D341Med (cell line): ENCODE measurements at places on chromosomes 2 and 18.

DNA sequence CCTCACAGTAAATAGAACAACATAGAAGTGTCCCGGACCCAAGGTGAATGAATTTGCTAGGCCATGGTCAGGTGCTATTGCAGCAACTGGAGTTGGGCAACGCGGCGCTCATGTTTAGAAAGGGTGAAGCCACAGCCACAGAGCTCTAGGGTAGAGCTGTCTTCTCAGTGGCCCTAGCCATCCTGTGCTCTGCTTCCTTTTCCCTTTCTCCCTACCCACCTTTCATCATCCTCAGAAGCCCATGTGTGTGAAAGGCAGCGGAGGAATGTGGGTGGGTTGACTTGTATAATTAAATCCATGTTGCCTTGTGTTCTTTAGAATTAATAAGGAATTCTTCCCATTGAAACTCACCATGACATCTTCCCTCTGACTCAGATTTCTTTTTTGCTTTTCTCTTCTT lies 336.7 kb downstream of the OSR1 start:
- DNase-seq = no peak

DNA sequence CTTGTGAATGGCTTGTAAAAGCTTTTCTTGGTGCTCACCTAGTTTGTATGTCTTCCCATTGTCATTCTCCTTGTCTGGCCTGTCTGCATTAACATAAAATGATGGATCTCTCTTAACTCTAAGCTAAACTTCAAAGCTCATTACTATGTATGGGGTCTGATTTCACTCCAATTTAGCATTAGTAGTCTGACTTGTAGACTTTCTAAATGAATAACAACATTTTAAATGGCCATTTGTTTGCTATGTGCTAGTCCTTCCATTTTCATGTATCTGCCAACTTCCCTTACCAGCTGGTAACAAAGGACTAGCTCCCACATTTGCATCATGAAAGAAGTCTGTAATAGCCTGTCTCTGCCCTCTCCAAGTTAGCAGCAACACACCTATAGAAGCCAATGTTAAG lies 324.2 kb upstream of the RGPD4 start:
- DNase-seq = no peak

DNA sequence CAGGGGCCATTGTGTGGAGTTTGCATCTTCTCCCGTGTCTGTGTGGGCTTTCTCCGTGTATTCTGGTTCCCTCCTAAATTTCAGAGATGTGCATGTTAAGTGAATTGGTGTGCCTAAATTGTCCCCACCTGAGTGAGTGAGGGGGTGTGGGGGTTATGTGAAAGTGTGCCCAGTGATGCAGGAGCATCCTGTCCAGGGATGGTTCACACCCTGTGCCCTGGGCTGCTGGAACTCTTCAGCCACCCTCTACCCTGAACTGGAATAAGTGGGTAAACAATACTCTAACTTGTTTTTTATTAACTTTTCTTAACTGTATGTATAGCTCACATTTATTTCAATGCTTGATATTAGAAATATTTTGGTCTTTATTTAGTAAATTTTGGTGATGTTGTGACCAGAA lies 56.0 kb downstream of the UBE2E3 start:
- DNase-seq = no peak

DNA sequence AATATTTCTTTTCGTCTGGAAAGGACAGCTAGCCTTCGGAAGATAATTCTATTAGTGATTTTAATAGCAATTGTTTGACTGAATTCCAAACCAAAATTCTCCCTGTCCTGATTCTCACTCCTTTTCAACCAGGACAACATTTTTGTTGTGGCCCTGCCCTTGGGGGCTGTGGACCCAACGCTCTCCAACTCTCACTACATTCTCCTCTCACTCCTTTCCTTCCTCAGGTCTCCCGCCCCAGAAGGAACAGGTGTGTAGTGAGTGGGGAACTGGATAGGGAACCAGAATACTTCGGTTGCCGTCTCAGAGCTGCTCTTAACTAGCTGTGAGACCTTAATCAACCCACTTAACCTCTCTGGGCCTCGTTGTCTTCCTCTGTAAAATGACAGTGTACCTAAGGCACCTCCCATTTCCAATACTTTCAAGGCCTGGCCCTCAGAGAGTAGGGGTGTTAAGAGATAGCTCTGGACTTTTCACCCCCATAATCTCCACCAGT lies 638 bp upstream of the ADD2 start:
- DNase-seq = no peak

- no peak for DNase-seq
These were observed 71.4 kb upstream of the OTOS start for GRCh38 chr2:240211598-240212424.

DNA sequence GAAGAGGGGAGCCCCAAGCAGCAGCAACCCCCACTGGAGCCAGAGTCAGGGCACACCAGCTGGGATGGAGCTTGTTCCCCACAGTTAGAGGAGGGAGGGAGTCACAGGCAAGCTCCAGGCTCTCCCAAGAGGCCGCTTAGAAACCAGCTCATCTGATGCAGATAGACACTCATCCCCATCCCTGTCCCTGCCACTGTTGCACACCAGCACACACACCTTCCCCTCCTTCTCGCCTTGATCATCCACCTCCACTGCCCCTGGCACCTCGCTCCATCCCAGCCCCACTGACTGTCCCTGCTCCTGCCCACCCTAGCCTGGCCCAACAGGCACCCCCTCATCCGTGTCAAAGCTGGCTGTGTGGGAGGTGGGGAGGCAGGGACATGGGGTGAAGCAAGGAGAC lies 1.5 kb upstream of the RUFY4 start:
- DNase-seq = no peak

GRCh38 chr18:55465313-55465712 lies 122.7 kb downstream of the TCF4 start:
- DNase-seq = no peak

DNA sequence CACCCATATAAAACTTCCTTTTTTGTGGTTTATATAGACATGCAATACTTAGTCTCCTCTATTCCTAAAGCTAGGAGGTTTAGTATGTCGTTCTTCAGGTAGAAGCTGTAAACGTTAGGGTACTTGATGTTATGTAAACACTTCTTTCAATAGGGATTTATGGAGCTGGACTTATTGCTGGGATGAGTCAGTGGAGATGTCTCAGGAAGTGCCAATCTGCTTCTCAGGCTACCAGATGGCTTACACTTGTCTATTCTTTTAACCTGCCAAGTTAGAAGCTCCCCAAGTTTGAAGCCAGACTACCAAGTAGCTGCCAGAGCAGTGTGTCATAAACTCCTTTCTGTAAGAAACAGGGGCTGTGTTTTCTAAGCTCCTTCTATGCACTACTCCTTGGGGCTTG lies 756.5 kb upstream of the LRRTM1 start:
- DNase-seq = no peak

- DNase-seq = no peak
These were observed 63.2 kb upstream of the TFCP2L1 start for GRCh38 chr2:121348128-121348740.

- DNase-seq = no peak
These were observed 363.3 kb upstream of the TFPI start for GRCh38 chr2:187917535-187917934.

DNA sequence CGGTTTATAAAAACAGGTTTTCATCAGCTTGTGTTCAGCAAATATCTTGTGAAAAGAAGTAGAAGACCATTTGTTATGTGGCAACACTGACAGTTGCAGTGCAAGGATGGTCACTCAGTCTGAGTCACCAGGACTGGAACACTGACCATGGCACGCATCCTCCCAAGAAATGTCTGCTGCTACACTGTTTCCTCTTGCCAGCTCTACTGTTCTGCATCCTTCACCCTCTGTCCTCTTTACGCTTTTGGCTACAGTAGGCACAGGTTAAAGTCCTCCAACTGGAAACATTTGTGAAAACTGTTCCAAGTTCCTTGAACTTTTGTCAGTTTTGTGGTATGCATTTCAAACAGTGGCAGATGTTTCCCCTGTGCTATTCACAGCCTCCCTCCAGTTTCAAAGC lies 39.4 kb downstream of the OSR1 start:
- DNase-seq = no peak

DNA sequence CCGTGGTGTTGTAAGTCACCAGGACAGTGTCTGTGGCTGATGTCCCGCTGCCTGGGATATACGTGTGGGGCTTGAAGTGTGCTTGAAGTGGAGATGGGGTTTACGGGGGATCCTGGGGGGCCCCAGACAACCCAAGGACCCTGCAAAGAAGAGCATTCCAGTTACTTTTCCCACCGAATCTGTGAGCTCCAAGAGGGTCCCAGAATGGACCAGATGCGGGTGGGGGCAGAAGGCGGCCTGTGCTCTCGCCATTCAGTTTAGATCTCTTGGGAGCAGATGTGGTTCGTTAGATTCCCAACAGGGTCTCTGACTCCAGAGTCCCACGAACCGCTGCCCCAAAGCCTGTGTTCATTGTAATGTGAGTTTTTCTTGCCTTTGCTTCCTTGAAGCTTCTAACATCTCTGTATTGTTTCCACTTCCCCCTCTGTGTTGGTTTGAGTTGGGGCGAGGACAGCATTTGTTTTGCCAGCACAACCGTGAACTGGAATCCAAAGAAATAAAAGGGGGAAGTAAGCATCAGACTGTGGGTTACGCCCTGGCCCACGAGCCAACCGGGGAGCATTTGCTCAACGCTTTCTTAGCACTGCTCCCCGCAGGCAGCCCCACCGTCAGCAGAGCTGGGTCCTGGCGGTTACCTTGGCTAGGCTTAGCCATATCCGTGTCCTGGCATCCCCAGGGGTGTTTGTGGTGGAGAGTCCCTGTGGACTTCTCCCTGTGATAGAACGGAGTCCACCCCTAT lies 92.1 kb downstream of the SH3BP4 start:
- DNase-seq = no peak

DNA sequence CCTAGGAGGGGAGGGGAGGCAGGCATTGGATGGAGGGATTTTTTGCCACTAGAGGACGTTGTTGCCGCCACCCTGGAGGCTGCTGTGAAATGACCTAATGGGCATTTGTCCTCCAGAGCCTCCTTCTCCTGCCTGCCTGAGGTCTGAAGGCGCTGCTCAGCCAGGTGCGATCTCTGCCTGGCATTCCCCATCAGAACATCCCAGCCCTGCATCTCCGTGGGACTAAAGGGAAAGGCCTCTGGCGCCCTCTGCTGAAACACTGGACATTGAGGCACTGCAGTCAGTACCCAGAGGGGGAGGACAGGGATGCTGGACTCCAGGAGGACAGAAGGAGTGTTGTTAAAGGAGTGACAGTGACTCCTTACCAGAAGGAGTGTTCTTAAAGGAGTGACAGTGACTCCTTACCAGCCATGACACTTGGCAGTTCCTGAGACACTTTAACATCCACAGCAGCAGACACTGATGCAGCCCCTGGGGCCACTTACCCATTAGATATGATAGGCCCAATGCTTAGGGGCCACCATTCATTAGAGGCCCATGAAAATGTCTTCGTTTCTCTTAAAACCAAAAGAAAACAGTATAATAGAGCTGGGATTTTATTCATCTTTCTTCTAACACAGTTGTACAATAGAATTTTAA lies 17.0 kb downstream of the THNSL2 start:
- DNase-seq = peak; percentile 74

DNA sequence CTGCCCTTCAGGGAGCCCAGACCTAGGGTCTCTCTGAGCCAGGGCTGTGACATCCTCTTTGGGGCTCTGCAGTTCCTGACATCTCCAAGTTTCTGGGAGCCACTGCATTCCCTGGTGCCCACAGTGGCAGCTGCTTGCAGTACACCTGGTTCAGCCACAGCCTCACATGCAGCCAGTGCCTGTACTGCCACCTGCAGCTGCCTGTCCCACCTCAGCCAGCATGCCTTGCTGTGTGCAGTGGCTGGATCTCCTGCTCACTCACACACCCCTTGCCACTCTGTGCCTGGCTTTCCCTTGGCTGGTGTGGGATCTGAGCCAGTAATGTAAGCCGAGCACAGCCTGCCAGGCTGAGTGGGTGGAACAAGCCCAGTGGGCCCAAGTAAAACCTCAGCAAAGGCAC lies 1288.7 kb downstream of the CNTNAP5 start:
- no peak for DNase-seq

GRCh38 chr2:127579231-127579630 lies 43.7 kb downstream of the MYO7B start:
- DNase-seq = peak; percentile 7

DNA sequence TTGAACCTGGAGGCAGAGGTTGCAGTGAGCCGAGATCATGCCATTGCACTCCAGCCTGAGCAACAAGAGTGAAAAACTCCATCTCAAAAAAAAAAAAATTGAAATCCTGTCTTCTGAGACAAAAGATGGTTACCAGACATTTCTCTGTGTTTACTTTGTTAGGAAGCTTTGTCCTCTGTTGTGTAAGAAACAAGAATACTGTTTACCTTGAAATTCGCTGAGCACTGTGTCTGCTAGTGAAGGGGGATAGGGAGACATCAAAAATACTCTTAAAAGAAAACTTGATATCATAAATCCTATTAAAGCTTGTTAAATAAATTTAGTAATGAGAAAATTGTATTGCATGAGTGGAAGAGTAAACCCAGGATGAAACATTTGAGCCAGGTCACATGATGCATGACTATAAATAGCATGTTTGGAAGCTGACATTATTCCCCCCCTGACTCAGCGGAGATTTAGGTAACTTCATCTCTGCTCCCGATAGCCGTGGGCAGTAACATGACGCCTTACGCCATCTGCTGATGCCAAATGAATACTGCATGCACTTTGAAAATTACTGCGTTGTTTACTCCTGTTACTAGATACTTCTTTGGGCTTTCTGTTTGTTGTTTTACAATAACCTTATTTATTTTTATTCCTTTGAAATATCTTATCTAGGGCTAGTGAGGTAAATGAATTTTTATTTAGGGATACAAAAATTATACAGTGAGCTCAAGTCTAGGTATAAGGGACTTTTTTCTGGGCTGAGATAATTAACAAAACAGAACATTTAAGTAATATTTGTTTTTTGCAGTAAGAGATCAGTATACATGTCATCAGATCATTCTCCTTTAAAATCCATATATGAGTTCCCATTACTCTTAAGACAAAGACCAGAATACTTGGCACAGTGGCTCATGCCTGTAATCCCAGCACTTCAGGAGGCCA lies 134.9 kb downstream of the MAP3K20 start:
- peak; percentile 69 for DNase-seq

GRCh38 chr18:57925706-57926105 lies 118.3 kb upstream of the NEDD4L start:
- DNase-seq = no peak

DNA sequence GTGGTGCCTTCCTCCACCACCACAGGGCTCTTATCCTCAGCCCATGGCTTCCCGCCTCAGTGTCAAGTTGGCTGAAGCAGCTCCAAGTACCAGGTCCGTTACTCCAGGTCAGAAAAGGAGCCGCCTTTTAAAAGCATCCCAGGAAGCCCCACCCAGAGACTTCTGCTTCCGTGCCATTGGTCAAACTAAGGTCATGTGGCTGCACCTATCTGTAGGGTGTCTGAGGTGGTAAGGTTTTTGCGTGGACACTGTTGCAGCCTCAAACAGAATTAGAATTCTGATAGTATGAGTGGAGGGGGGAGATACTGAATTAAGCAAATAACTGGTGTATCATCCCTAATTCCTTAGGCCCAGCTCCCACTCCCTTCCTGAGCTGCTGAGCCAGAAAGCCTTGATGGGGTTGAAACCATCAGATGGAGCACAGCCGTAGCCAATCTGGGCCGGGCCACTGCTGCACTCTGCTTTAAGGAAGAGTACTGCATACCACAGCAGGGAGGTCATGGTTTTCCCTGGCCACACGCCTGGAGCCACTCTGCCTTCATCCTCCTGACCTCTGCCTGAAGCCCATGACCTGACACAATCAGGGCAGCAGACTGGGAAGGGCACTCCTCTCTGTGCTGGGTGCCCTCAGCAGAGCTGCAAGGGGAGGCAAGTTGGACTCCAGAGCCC lies 8.4 kb downstream of the TMEM247 start:
- DNase-seq = no peak
